Prostate gland (tissue), 2 donors: ENCODE measurements at places on chromosomes 12 and 14. TPM values are rescaled to one million over a fixed set of nuclear protein-coding genes. Genes with fewer than 3 reads are reported as not detected.

- no peak overlapping the region for H3K27ac ChIP-seq
- no peaks in the 10 kb centered on the region for H3K36me3 ChIP-seq
- no peaks in the 10 kb centered on the region for H3K27me3 ChIP-seq
- H3K4me3 ChIP-seq: no peak overlapping the region
Observed at GRCh38 chr12:16564675-16565074, 41.3 kb downstream of the LMO3 start.

GRCh38 chr12:42756841-42757623, 167.5 kb upstream of the PRICKLE1 start:
- no peaks in the 10 kb centered on the region for H3K4me1 ChIP-seq
- H3K27me3 ChIP-seq: no peaks in the 10 kb centered on the region
- DNase-seq: no peak
- H3K27ac ChIP-seq: no peak overlapping the region

DNA sequence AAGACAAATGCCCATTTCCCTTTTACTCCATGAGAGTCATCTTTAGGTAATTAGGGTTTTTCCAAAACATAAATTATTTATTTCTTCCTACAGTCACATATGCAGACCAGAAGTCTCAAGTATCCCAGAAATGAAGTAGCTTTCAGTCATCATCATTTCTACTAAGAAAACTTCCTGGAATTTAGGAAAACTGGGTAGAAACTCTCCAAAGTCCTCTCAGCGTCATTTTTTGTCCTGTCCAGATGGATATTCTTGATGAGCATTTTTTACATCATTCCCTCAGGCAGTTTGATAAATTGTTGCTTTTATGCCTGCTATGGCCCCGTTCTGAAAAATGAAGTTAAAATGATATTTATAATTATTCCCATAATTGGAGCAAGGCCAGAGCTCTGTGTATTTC, 93.9 kb upstream of the DCN start:
- H3K27me3 ChIP-seq: no peaks in the 10 kb centered on the region
- no peak overlapping the region for H3K4me3 ChIP-seq

- DNase-seq: no peak
- no peaks in the 10 kb centered on the region for H3K4me1 ChIP-seq
- H3K27ac ChIP-seq: no peak overlapping the region
- no peaks in the 10 kb centered on the region for H3K36me3 ChIP-seq
- no peak overlapping the region for H3K4me3 ChIP-seq
Observed at GRCh38 chr12:66388517-66388916, 86.2 kb downstream of the HELB start.

DNA sequence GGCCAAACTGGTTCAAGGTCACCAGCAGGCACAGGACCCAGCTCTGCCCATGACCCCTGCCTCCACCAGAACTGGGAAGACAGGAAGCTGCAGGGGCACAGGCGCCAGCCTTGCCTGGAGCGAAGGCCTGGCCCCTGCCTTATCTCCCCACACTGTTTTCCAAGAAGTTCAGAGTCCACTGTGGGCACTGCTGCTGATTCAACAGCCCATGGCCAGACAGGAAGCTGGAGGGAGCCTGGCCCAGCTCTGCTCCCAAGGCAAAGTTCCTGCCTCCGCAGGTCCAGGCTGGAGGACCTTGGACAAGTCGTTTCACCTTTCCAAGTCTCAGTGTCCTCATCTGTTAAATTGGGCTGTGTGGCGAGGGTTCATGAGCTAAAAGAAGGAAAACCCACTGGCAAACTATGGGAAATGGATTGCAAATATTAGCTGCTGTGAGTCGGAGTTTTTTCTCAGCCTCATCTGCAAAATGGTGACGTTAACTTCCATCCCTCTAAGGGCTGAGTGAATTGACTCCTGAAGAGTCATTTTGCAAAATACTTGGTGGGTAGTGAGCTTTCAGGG, 1.2 kb downstream of the PHETA1 start:
- H3K4me1 ChIP-seq: no peaks in the 10 kb centered on the region
- DNase-seq: no peak
- H3K4me3 ChIP-seq: peak overlapping the region; percentile 94
- H3K36me3 ChIP-seq: no peaks in the 10 kb centered on the region

DNA sequence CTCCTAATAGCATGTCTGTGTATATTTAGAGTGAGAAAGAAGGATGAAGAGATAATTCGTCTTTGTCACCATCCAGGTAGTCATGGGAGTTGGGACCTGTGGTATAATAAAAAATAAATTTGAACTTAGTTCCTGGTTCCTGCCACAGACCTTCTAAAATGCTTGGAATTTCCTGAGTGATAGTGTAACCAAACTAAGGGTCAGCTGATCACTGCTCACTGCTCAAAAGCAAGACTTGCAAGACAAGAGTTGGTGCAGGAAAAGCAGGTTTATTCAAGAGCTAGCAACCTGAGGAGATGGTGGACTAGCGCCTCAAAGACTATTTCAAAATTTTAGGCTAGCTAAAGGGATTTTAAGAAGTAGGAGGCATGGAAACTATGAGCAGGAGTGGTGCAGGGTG, 19.1 kb downstream of the ANG start:
- no peaks in the 10 kb centered on the region for H3K4me1 ChIP-seq
- peak; percentile 50 for DNase-seq
- no peak overlapping the region for H3K27ac ChIP-seq
- H3K27me3 ChIP-seq: no peaks in the 10 kb centered on the region

Gene NXPH4
- total RNA-seq: 10.2 TPM
